ENCODE measurements at places on chromosomes 7 and 10.

- DNase-seq: no peak
Measured at GRCh38 chr7:98800996-98801395, 68.8 kb downstream of the TMEM130 start.

- no peak for DNase-seq
Measured at GRCh38 chr10:119078422-119079179, 2.0 kb downstream of the EIF3A start.

DNA sequence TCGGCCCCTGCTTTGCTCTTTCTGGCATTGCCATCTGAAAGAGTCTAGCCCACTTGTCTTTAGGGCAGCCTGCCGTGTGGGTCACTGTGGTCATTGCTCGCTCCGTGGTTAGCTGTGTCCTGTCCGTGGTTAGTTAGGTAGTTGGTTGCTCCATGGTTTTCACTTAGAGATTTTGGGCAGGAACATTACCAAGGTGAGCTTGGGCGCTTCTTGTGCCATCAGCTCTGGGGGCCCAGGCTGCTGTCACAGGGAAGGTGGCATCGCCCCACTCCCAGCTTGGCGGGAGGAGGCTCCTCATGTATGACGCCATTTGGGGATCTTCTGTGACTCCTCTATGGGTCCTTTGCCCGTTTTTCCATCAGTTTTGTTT is 53.1 kb downstream of the INPP5A start:
- no peak for DNase-seq

DNA sequence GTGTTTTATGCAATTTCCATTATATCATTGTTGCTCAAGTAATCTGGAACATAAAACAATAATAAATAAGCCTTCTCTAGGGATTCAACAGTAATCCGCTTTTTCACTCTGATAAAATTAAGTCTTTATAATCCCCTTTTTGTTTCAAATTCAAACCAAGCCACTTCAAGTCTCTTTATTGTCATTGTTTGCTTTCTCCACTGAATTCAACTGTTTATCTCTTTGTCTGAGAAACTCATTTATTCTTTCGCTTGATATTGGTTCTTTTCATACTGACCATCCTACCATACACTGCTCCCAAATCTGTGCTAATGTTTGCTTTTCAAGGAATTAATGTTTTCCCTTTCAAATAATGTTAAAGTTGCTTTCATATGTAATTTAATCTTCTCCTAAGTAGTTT is 550.4 kb upstream of the PCDH15 start:
- no peak for DNase-seq

DNA sequence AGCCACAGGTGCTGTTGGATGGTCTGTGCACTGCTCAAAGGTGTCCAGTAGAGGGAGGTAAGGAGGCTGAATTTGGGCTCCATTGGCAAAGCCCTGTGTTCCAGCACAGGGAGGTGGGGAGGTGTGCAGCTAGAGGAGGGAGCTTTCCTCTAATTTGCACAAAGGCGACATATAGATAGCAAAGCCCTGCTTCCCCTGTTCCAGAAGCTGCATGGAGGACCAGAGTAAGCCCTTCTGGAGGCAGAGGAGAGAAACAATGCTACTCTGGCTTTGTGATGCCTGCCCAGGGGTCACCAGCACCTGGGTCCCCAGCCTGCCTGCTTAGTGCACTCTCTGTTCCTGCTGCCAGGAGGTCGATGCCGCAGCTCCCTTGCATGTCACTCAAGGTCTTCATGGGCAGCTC is 3.4 kb upstream of the ARHGAP22 start:
- peak; percentile 76 for DNase-seq
